ENCODE measurements at places on chromosomes 1 and 21.

GRCh38 chr1:11578004-11578403 is 76.2 kb downstream of the FBXO2 start:
- DNase-seq, result no peak

DNA sequence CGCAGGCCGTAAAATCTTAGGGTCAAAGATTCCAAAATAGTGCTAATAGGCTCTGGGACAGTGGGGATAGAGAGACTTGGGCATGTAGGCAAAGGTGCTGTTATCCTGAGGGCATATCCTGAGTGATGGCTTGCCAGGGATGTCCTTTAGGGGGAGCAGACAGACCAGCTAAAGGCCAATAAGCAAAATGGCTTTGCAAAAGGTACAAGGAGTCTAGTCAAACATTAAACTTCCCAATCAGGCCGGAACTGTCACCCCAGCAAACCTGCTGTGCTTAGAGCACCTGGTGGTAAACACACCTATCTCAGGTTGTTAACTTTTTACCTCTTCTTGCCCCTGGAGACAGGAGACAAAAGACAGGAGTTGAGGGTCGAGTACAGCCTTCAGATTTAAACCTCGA is 49.1 kb downstream of the TRABD2B start:
- no peak for DNase-seq

DNA sequence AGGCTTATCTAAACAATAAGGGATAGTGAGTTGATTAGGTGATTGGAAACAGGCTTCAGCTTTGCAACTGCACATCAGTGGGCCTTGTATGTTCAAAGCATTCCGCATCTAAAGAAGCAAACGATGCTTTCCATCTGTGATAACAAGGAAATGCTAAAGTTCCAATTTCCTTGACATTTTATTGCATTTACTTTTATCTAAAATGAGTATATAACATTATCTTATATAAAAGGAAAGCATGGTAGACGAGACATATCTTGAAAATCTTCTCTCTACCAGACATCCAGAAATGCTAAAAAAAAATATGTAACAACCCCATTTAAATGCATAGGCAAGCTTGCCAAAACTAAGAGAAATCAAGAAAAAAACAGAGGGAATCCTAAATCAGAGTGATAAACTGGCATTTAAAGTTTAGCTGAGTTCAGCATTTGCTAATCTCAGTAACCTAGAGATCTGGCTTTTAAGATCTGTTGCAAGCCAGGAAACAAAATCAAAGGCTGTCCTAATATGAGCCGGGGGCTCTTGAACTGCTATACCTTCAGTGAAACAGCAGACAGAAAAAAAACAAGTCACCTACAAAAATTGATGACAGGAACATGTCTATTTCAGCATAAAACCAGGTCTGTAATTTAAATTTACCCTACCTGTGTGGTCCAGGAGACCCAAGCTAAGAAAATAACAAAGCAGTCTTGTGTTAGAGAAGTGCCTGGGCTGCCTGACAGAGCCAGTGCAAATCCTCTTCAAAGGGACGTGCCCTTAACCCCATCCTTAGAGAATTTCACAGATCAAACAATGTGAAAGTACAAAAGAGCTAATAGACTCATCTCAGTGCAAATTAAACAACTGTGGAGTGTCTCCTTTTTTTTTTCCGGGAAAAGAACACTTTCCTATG is 3.1 kb upstream of the RGS13 start:
- DNase-seq, result no peak

DNA sequence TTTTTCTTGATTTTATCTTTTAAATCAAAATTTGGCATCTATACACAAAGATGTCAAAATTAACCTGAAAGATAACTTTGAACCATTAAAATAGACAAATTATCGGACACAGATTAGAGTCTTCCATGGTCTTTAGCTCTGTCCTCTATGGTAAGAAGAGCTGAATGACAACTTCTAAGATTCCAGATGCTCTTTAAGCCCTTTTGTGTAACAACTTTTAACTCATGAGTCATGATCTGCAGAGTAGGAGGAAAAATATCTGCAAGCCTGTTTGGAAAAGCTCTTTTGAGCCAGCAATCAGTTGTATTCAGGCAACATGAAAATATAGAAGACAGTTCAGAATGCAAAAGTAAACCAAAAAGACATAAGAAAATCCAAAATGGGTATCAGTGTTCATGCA is 37.8 kb downstream of the TTC13 start:
- no peak for DNase-seq

DNA sequence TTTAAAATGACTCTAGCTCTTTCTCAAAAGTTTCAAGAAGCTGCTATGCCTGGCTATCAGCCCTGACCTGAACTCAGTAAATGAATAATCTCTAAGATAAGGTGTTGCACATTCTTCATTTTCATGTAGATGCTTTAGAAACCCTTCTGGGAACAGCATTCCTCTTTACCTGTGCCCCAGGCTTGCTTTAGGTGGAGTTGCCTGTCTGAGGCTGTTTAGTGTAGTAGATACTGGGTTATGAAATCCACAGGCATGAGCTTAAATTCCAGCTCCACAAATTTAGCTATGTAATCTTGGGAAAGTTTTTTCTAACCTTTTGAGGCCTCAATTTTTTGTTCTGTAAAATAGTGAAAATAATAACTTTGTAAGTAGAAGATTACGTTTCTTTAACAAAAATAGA is 41.6 kb downstream of the ATP6V1G3 start:
- no peak for DNase-seq

GRCh38 chr1:186569856-186570255 is 108.9 kb upstream of the PDC start:
- no peak for DNase-seq

- no peak for DNase-seq
Measured at GRCh38 chr1:150964164-150964489, 10.5 kb downstream of the CERS2 start.

DNA sequence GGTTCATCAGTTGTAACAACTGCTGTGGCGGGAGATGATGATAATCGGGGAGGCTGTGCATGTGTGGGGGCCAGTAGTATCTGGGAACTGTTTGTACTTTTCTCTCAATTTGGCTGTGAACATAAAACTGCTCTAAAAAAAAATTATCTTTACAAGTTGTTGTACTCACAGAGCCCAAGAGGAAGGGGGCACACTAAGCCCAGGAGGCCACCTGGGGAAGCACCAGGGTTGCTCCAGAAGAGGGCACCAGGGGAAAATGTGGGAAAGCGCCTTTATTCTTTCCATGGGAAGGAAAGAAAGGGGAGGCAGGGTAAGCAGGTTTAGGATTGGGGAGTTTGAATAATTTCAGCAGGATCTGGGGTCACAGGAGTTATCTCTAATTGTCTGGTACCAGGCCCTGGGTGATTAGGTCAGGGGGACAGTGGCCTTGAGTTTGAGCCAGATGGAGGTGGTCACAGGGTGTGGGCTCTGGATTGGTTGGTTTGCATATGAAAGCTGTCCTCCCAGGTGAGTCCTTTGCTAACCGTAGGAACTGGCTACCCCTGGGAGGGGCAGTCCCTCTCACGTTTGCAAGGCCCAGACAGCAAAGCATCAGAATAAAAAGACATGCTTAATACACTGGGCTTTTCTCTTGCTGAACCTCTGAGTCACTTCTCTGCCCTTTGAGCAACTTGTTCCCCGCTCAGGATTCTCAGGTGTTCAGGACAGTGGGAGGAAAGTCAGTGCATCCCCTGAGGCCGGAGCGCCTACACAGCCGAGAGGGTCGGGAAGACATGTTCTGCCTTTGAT is 11.2 kb downstream of the MYOC start:
- DNase-seq, result no peak

DNA sequence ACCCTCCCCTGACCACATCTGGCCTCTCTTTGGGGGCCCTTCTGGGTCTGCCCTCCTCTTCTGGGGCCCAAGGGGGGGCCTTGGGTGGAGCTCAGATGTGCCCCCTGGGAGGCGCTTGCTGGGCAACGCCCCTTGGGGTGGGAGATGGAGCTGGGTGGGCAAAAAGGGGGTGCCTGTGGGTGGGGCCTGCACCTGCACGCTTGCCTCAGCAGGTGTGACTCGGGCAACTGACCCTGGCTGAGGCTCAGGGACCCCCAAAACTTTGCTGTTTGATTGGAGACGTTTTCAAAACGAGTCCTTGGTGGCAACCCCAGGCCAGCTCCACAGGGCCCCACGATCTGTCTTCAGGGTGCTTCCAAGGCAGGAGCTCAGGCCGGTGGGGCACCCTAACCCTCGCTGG is 105.3 kb downstream of the SIK1 start:
- no peak for DNase-seq

GRCh38 chr21:15772654-15773053 is 42.9 kb downstream of the USP25 start:
- DNase-seq, result no peak
